CD8-positive, alpha-beta memory T cell (primary cell): ENCODE measurements at places on chromosomes 11 and 22.

DNA sequence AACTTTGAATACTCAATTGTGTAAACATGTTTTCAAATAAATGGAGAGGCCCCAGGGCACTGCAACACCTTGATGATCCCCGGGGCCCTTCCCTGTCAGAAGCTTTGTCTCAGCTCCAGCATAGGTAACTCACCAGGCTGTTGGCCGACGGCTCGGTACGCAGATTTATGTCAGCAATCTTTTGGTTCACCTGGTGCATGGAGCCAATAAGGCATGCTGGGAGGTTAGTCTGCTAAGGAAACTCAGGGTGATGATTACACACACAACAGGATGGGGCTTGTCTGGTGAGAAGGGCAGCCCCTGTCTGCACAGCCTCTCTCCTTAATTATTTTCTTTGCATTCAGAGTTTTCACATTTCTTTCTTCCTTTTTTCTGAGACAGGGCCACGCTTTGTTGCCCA lies 10.8 kb downstream of the FAM227A start:
- no peak for DNase-seq

DNA sequence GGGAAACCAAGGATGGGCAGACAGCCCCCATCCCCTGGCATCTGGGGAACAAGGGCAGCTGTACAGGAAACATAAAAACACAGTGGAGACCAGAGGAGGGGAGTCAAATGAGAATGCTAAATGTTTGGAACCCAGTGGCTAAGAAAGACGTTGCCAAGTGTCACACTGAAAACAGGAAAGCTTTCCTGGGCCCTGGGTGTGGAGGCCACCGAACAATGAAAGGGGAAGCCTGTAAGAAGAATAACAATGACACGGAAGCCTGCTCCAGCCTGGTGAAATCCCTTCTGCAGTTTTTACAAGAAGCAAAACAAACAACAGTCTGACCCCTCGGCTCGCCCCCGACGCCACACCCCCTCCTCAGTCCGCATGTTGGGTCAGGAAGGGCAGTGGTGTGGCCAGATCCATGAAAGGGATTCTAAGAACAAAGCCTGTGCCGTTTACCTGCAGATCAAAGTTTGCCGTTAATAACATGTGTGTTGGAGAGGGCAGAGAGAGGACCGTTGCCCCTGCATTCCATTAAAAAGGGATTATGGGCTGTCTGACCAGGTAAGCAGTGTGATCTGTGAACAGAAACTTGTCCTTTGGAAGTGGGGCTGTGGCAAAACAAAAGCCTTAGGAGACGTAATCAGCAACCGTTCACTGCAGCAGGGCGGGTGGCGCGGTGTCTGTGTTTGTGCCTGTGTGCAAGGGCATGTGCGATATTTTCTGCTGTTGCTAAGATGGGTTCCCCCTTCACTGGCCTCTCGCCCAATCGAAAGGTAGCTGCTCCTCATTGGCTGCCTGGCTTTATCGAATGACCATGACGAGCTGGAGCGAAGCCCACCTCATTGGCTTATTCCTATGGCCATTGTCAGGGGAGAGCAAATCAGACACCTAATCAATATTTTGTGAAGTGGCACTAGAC lies 113.7 kb upstream of the BLID start:
- DNase-seq: no peak

DNA sequence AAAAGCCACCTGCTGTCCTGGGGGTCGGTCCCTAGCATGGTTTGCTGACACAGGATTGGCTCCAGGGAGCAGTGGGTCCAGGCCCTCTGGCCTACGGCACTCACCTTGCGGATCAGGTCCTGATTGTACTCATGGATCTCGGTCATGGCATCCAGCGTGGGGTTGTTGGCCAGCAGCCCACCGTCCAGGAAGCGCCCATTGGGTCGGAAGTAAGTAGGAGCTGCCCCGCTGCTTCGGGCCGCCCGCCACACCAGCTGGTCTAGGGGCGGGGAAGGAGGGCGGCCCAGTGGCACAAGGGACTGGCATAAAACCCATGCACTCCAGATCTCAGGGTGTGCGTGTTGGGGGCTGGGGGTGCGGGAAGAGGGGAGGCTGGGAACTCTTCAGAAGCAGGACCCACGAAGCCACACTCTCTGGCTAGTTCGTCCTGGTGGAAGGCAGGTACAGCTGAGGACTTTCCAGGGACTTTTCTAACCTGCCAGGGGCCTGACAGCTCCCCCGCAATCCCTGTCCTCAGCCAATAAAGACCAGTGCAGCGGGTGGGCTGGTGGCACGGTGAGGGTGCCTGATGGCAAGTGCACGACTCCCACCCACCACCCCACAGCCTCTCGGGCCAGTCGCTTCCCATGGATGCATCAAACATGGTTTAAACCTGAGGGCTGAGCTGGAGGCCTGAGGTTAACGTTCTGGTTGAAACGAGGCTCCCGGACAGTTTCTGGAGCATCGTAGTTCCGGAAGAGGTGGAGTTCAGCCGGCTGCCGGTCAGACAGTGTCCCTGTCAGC lies 5.1 kb upstream of the BAIAP2L2 start:
- no peak for DNase-seq

DNA sequence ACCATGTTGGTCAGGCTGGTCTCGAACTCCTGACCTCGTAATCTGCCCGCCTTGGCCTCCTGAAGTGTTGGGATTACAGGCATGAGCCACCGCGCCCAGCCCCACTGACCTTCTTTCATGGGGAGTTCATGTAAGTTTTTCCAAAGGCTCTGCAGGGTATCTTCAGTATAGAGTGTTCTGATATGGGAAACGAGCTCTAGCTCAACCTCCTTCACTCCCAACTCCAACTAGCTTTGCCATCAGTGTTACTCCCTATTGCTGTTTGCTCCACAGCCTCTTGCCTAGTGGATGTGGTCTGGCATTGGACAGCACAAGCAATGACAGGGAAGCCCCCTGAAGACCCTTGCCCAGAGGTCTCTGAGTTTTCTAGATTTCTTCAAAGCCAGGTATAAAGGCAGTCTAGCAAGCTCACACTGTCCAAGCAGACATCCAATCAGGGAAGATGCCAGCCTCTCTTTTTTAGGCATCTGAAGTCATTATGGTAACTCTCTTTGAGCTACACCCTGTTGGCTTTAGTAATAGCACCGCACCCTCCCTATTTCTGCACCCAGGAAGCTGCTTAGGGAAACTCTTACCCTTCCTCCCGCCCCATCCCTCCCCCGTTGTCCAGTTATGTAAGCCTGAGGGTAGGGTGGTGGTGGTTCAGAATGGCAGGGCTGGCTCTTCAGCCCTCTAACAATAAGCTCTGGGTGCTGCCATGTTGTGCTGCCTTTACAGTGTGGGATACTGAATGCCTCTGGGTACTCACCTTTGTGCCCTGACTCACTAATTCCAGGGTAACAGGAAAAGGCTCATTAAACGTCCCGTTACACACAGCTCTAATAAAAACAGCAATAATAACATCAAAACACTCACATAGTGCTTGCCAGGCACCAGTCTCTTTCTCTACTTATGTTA lies 41.4 kb upstream of the CLDN5 start:
- no peak for DNase-seq

GRCh38 chr11:65863889-65864705 lies 3.9 kb downstream of the MUS81 start:
- no peak for DNase-seq

DNA sequence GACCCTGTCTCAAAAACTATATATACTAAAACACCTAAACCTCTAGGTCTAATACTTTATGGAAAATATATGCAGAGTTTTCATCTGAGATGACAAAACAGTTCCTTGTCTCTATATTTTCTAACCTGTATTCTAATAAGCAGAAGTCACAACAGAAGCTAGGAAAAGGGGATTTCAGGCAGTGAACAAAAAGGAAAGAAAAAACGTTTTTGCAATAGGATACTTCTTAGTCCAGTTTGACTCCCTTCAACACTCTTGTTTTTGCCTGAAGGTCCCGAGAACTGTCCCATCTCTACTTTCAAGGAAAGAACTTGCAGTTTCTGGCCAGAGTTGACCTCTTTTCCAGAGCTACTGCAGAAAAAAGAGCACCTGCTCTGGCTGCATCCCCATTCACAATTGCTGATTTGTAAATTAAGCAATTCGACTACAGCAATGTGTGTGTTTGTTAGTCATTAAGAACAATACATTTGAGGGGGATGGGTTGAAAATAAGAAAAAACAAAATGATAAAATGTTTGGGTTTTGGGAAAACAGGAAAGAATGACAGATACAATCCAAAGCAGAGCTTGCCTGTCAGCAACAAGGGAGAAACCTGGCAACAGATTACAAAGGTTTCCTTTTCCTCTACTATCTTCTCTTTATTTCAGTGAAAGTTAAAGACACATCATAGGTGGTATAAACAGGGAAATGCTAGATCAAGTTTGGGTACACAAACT lies 160.0 kb downstream of the FCHSD2 start:
- DNase-seq: no peak

GRCh38 chr11:125408311-125408711 lies 87.8 kb downstream of the FEZ1 start:
- no peak for DNase-seq

DNA sequence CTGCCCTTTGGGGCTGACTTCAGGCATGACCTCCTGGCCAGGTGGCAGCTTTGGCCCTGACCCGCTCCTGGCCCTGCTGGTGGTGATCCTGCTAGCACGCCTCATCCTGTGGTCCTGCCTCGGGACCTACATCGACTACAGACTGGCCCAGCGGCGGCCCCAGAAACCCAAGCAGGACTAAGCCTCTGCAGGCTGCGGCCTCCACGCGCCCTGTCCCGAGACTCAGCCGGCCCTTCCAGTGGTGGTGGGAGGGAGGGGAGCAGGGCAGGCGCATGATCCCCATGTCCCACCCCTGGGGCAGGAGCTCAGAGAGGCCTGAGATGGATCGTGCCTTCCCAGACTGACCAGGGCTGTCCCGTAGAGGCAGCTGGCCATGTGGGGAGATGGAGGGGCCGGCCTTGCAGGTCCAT lies 2.1 kb downstream of the SMIM38 start:
- DNase-seq: no peak

DNA sequence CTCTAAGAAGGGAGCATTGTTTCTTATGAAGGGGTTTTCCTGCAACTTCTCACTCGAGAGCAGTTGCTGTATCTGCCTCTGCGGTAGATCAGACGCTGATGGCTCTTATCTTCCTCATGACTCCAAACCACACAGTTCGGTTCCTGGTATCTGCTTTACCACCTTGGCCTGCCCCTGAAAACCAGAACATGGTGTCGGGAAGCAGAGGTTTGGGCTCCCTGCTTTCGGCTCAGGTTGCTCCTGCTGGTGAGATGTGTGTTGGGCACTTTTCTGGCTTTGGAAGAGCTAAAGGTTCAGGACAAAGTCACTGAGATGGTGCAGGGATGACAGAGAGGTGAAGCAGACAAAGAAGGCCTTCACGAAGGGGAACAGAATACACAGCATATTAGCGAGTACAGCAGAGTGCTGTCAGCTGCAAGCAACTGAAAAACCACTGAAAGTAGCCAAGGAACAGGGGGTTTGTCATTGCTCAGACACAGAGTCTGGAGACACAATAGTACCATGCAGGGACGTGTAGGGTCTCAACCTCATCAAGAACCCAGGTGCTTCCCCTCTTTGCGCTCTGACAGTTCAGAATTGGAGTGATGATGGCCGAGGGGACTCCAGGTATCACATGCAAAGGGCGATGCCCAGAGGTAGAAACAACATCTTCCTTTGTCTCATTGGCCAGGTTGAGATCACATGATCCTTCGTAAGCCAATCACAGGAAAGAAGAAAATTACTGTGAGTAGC lies 11.9 kb upstream of the CSF2RB start:
- no peak for DNase-seq

DNA sequence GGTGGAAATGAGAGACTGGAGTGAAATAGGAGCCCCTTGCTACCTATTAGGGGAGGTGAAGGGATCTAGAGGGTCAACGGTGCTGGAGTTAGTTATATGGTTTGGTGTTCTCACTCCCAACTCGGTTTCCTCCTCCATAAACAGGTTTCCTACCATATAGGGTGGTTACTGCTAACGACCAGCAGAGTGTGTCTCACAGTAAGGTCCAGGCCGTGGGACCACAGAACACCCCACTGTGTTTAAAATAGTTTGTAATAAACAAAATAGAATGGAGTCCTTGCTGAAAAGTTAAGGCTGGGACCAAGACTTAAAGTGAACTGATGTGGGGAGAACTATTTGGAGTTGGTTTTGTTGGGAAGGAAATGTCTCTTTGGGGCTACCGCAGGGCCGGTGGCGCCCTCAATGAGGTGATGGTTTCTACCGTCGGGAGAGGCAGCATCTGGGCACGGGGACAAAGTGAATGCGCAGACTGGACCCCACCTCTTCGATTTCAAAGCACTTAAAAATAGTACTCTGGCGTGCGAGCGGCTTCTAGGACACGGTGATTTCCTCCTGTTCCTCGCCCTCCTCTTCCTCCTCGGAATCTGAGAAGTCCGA lies 4.5 kb downstream of the DBX1 start:
- no peak for DNase-seq

GRCh38 chr11:95132956-95133355 lies 43.3 kb downstream of the ENDOD1 start:
- DNase-seq: no peak

GRCh38 chr22:16601437-16602223 lies 9.0 kb upstream of the CCT8L2 start:
- DNase-seq: no peak

GRCh38 chr11:120564573-120565311 lies 53.2 kb downstream of the GRIK4 start:
- no peak for DNase-seq

DNA sequence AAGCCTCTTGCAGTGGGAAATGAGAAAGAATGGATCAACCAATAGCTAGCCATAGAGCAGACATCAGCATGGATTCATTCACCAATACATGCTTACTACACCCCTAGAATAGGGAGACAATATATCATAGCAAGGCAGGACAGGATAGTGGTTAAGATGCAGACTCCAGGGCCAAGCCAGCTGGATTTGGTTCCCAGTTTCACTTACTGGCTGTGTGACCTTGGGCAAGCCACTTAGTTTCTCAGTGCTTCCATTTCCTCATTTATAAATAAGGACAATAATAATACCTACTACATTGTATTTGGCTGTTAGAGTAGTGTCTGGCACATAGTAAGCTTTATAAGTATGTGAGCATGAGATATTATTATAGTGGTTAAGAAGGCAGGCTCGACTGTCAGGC lies 7.1 kb downstream of the DCHS1 start:
- no peak for DNase-seq

DNA sequence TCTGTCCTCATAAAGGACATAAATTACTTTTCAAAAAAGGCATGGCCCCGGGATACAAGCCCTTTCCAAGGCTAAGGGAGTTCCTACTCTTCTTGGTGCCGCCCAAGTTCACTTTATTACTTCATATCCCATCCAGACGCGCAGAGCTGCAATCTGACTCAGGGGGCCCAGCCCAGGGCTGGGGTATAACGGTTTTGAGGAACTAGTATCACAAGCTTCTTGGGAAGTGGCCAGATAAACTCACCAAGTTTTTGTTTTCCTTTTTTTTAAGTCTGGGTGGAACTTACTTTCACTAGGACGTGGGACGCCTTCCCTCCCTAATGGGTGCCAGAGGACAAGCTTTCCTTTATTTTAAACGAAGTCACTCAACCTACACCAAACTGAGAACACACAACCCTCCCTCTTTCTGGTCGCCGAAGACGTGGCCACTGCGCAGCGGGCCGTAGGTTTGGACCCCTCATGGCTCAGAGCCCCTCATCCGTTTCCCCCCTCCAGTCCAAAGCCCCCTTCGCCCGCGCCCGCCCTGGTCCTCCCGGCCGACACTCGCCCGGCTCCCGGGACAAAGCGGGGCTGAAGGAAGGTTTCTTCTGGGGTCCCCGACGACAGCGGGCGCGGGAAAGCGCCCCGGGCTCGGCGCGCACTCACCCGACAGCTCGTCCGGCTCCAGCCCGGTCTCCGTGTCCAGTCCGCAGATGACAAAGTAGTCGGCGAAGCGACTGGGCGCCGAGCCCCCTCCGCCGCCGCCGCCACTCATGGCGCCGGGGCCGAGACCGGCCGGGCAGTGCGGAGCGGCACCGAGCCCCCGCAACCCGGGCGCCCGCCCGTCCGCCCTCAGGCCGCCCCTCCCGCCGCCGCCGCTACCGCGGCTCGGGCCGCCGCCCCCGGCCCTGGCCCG lies 587 bp downstream of the DENND5A start:
- peak; percentile 0 for DNase-seq
